ENCODE measurements at places on chromosomes 4 and X.

DNA sequence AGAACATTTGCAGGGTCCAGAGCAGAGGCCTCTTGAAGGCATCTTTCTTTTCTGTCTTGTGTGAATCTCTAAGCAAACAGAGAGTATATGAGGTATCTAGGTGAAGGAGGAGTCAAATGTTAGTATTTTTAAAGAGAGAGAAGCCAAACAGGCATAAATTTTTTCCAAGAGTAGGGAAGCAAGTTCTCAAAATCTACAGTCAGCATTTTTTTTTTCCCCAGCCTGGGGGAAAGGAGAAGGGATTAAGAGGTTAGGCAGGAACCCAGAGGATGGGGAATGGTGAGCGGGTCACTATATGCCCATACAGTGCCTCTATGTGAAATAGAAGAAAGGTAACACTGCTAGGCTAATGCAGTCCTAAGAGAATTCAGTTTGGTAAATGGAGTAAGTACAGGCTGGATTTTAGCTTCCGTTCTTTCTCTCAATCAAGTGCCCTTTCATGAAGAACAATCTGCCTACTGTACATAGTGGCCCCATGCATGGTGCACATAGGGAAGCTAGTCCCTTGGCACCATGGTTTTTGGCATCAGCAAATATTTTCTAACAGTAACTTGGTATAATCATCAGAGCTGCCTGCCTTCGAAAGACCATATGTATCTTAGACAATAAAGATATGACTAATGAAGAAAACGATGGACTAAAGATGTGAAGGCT is 163.1 kb upstream of the MAB21L2 start:
- DNase-seq, result no peak

DNA sequence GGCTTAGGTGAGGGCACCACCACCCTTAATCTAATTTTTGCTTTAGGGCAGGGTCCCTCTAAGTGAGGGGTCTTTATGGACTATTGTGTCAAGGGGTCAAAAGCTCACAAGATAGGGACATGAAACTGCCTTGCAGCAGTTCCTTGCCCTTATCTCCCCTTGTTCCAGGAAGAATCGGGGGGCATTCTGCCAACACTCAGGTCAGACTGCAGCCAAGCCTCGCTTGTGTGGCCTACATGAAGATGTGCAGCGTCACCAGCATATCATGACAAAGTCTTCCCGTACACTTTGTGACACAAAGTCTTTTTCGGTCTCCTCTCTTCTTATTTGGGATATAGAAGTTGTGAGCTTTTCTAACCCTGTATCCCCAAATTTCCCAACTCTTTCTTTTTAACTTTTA is 17.5 kb upstream of the USP9X start:
- DNase-seq, result no peak

GRCh38 chrX:53288189-53288588 is 6.8 kb upstream of the IQSEC2 start:
- no peak for DNase-seq

DNA sequence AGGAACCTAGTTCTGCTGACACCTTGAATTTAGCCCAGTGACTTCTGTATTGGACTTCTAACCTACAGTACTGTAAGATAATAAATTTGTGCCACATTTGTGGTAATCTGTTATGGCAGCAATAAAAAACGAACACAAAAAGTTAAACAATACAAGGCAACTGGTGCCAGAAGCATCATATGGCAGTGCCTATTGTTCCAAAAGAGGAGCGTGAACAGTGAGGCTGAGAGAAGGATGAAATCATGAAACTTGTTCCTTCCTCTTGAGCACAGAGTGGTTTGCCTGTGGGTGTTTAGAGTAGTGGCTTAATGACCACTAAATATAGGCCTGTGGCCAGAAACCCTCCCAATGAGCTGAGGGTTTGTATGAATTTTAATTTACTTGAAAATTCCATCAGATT is 69.7 kb upstream of the PGRMC2 start:
- DNase-seq, result no peak

DNA sequence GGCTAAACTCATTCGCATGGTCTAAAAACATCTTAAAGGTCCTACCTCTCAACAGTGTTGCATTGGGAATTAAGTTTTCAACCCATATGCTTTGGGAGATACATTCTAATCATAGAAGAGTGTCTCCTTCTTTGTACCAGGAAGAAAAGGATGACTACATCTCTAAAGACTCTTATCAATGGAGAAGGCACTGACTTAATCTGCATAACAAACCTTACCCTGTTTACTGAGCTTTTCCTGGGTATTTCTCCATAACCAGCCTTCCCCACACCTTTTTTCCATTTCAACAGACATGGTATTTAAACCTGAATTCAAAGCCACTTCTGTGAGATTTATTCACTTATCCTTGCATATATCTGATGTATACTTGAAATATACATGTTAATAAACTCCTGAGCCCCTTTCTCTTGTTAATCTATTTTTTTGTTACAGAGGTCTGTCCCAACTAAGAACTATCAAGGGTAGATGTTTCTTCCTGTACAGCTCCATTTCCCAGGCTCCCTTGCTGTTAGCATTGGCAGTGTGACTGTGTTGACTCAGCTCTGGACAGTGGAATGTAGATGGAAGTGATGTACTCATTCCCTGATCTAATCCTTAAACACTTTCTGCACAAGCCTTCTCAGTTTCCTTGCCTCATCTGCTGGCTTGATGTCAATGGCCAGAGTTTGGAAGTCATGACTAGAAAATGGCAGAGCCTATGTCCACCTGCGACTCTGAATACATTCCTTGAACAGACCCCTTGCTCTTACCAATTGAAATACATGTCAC is 148.9 kb upstream of the CPEB2 start:
- DNase-seq, result no peak

GRCh38 chrX:43481576-43481975 is 174.5 kb upstream of the MAOA start:
- no peak for DNase-seq

- DNase-seq, result no peak
Measured at GRCh38 chrX:56932106-56932505, 63.2 kb downstream of the SPIN3 start.

DNA sequence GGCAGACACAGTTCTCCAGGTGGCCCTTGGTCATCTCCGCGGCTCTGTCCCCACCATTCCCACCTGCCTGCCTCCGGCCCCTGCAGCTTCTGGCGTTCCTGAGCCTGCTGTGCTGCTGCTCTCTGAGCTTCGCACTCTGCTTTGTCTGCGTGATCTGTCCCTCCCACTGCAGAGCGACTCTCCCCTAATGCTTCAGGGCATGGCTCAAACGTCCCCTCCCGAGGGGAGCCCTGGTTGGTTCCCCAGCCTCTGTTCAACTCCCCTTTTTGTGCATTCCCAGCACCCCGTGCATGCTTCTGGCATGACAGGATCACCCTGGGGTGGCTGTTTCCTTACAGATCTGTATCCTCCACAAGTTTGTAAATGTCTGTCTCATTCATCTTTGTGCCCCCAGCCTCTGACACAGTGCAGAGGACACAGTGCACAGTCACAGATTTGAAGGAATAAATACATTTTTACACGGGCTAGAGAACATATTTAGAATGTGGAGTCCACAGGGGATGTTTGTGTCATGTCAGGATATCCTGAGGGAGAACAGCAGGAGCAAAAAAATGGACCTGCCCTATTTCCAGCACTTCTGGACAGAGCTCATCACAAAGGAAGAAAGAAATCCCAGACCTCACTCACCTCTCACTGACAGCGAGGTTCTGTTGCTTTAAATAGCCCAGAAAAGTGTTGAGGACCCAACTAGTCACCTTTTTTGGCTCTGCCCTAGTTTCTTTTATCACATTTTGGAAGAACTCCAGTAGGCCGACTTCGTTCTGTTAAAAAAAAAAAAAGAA is 72.6 kb downstream of the GATB start:
- DNase-seq, result no peak

DNA sequence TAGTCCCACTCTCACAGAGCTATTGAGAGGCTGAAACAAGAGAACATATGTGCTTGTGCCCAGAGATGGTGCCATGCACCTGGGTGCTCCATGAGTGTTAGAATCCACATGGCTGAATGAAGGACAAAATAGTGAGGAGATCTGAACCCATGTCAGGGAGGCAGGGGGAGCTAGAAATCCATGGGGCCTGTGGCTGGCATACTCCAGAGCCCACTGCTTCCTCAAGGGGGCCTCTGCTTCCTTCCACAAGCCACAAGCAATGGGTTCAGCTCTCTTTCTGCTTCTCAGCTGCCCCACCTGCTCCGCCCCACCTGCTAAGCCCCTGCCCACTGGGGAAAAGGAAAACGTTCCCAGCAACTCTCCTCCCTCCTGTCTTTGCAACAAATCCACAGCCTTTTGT is 46.1 kb downstream of the PJA1 start:
- no peak for DNase-seq

GRCh38 chr4:148376151-148376550 is 66.1 kb downstream of the NR3C2 start:
- DNase-seq, result no peak

DNA sequence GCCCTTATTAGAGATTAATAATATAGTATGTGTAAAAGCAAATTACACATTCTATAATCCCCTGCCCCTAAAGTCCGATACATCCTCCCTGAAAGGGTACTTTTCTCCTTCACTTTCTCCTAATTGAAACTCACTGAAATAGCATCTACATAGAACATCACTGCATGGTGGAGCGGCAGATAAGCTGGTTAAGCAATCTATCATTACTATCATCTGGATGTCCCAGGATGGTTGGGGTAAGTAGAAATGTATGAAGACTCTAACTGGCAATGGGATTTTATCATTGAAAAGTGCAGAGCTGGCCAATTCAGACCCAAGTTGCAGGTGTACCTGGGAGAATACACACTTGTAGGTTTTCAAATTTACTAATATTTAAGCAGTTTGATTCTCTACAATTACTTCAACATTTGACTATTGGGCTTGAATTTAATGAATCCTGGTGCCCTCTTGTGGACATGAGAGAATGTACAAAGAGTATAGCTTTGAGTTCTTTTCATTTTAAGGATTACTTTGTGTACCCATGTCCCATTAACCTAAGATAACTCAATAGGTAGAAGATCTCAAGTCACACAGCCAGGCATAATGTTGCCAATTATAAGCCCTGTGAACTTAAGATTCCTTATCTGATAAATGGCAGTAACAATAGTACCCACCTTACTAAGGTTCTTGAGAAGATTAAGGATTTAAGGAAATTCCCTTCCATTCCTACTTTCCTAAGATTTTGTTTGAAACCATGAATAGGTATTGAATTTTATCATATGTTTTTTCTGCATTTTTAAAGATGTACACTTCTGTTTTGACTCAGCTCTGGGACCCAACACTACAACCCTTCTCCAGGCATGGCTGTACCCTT is 69.8 kb downstream of the SHROOM3 start:
- no peak for DNase-seq

DNA sequence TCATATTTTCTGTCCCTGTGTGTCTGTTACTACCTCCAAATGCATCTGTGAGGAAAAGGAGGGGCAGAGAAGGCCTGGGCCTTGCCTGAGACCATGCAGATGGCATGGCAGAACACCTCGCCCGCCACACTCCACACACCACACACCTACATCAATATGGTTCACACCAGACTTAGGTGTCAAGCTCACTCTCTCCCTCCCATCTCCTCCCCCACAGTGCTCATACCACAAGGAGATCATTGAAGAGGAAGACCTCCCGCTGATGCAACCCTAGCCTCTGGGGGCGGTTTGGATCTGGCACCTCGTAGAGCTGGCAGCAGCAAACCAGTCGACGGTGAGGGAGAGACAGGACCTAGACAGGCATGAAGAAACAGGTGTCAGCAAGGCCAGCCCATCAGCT is 16.6 kb upstream of the KDM5C start:
- DNase-seq, result no peak

DNA sequence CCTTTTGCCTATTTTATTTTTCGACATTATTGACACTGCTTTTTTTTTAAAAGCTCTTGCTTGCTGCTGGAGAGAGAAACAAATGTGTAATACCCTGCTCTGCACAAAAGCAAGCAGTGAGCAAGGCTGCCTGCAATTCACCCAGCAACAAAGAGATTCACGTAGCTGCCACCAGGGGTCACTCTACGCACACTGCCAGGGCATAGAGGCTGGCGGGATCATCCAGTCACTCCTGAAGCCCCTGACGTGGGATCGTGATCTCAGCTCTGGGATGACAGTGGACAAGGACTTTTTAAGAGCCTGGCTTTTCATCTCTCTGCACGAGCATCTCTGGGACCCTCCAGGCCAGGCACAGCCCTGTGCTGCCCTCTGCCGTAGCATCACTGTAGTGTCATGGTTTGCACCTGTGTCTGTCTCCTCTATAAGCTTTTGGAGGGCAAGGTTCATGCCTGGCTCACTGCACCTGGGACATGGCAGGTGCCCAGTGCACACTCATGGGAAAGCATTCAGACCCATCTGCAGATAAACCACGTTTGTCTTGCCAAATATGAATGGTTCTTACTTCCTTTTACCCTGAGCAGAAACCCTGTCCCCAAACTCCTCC is 19.8 kb downstream of the C4orf50 start:
- DNase-seq, result no peak

DNA sequence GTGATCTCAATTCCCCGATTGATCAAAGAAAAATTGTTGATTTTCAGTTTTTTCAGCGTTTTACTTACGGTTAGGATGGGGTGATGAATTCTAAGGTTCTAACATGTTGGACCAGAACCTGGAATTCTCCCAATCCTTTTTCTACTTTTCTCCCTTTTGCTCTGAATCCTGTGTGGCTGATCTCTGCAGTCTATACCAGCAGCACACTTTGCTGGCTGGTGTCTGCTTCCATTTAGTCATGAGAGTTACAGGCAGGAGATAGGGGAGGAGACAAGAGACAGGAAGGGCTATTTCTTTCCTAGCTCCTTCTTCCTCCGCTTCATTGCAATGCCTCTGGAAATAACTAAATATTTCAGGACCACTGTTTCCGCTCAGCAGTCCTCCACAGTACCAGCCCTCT is 623.9 kb downstream of the CENPC start:
- DNase-seq, result no peak

DNA sequence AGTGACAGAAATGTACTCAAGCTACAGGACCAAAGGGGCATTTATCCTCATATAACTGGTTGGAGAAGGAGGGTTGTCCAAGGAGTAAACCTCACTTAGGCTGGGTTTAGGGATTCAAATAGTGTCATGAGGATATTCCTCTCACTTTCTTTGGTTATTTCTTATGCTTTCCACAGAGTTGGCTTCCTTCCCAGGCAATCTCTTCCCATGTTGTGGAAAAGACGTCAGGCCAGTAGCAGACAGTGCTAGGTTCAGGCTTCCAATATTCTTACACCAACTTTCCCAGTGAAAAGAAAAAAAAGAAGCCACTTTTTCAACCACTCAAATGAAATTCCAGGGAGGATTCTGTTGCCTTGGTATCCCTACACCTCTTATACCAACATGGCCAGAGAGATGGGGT is 653.0 kb downstream of the C4orf33 start:
- no peak for DNase-seq

- no peak for DNase-seq
Measured at GRCh38 chr4:57351731-57352130, 241.5 kb upstream of the IGFBP7 start.

- DNase-seq, result no peak
Measured at GRCh38 chrX:107894038-107894437, 68.4 kb downstream of the MID2 start.

- DNase-seq, result no peak
Measured at GRCh38 chrX:71227370-71228062, 4.5 kb downstream of the GJB1 start.

DNA sequence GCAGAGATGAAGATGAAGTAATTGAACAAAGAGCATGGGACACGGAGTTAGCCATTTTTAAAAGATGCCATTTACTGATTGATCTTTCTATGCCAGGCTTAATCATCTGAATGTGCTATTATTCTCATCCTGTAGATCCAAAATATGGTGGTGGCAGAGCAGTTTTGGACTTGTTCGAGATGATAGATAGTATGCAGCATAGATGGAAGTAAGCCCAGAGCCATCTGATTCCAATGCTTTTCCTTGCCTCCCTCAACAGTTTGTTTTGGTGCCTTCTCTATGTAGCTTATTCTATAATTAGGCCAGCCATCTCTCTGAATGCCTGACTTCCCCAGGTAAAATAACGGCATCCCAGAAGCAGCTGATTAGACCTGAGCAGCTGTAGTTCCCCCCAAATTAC is 152.6 kb upstream of the CLNK start:
- DNase-seq, result no peak
